ENCODE measurements at places on chromosomes 6 and 20.

DNA sequence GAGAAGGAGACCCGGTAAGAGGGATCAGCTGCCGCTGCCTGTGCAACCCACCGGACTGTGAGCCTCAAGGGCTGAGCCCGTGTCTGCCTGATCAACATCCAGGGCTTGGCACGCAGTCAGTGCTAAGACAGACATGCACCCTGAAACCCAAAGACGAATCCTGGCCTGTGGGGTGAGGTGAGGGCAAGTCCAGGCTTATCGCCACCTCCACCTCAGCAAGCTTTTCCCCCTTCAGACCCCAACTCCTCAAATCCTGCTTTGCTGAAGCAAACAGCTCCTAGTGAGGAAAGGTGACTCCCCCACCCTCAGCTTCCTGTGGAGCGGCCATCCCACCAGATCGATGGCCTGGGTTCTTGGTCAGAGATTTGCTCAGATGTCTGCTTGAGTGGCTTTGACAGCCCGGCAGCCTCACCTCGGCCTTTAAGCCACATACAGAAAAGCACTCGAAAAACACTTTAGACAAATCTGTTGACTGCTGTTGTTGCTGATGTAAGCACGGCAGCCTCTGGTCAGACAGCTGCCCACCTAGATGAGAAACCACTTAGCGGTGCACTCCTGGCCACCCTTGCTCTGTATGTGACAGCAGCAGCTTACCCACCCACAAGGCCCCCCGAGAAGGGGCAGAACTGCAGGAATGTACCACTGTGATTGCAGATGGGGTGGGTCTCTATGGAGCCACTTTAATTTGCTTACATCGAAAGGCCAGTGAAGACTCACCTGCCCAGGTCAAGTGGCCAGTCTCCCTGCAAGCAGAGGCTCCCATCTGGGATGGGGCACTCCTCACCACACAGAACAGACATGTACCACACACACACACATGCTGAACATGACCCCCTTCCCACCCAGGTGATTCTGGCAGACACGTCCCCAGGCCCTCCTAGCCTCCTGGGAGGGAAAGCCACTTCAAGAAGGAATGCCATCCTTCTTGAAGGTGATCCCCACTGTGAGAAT lies 14.8 kb downstream of the MTCH1 start:
- DNase-seq: no peak

GRCh38 chr6:56628105-56628504 lies 14.6 kb downstream of the DST start:
- no peak for DNase-seq

- DNase-seq: no peak
Measured at GRCh38 chr6:84508981-84509380, 255.4 kb downstream of the TBX18 start.

DNA sequence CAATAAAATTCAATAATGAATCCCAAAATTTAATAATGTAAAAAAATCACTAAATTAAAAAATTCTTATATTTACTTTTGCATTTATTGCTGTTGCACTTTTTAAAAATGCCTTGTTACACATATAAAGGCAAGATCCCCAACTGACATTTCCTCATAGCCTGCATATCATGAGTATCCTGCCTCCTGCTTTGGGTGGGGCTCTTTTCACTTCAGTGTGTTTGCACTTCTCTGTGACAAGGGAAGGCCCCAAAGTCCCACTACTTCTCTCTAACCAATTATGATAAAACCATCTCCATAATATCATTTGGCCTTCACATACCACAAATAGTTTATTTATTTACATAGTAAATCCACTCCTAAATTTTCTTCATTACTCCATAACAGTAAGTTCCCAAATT lies 446.1 kb upstream of the MARCKS start:
- DNase-seq: no peak

Data from Caki2 (cell line).